Activated CD4-positive, CD25-positive, alpha-beta regulatory T cell (primary cell): ENCODE measurements at places on chromosomes 6 and 20.

- no peak for DNase-seq
These were observed 86.9 kb downstream of the C6orf118 start for GRCh38 chr6:165222315-165223025.

DNA sequence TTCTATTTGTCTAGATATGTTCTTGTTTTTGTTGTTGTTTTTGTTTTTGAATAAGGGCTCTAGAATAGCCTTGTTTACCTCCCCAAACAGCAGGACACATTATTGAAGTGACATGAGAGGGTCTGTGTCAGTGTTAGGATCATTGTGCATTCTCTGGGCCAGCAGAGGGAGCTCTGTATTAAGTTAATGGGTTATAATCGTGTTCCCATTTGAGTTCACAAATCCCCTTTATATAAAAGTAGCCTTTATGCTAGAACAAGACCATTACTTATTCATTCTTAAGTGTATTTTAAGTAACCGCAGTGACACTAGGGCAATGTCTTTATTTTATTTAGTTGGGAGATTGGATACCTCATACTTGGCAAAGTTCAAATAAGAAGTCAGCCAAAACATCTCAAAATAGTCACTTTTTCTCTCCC, 44.8 kb downstream of the STK4 start:
- DNase-seq, result peak; percentile 12

DNA sequence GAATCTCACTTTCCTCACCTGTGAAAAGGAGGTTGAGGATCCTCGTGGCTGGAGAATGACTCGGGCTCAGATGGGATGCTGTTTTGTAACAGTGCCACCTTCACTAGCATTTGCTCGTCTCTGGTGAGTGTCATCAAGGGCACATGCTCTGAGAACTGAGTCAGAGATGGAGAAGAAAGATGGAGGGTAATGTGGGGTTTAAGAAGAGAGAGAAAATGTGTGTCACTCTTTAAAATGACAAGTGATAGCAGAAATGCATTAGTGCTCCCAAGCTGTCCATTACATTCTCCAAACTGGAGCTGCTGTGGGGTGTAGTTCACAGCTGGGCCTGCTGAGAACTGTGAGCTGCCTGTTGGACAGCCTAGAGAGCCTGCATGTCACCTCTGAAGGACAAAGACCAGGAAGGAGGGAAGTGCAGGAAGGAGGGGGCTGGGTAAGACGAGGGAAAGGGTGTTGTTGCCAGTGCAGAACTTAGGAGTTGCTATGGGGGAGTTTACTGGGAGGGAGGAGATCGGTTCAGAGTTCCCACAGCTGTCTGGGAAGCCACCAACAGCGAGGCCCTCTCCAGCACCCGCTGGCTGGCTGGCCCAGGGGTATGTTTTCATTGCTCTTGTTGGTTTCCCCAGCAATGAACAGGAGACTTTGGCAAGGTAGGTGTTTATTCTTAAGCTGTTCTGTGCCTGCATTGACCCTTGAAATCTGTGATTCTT, 19.8 kb downstream of the GMPR start:
- no peak for DNase-seq

DNA sequence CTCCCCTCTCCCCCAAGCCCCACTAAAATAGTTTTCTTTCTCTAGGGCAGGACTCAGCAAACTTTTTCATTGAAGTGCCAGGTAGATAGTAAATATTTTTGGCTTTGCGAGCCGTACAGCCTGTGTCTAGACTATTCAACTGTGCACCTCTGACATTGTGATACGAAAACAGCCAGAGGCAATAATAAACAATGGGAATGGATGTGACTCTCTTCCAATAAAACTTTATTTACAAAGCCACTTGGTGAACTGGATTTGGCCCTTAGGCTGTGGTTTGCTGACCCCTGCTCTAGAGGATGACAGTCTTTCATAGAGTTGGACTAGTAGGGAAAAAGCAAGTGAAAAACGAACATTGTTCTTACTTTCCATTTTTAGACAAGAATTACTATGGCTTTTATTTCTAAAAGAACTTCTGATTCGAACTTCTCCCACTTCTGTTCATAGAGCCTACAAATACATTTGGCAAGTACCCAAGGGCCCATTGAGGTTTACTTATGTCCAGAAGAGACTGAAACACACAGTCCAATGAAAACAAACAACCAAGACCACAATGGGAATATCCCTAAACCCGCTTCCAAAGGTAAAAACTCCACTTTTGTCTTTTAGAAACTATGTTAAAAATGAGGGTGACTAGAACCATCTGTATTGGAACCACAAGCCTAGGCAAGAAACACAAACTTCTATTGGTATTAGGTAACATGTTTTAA, 46.4 kb upstream of the CDKAL1 start:
- DNase-seq, result no peak
